ENCODE measurements at places on chromosomes 1 and 21.
A peak's percentile ranks its signal among the peaks of the same experiment; 100 is the strongest.

DNA sequence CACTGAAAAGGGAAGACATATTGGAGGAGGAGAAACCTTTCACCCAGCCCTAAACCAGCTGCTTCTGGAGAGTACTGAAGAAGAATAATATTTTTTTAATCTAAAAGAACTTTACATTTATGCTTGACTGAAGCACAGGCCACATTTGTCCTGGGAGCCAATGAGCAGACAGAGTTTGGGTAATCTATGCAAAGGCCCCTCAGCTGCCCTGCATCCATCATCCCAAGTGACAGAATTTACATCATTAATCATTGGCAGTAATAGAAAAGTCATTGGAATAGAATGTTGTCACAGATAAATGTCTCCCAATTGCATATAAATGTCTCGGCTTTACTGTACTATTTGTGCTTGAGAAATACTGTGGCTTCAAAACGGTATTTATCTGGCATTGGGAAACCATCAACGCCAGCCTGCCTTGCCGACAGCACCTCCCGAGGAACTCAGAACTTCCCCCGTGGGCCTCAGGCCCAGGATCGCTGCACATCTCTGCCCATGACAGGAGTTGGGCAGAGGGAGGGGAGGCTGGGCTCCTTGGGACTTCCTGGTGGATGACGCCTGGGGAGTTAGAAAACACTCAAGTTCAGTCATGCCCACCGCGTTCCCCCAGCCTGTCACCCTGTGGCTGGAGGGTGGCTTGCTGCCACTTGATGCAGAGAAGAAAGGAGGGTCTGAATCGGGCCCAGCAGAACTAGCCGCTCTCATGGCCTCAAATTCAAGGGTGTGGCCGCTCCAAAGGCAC lies 133.1 kb downstream of the CAMTA1 start:
- peak; percentile 26 for DNase-seq

DNA sequence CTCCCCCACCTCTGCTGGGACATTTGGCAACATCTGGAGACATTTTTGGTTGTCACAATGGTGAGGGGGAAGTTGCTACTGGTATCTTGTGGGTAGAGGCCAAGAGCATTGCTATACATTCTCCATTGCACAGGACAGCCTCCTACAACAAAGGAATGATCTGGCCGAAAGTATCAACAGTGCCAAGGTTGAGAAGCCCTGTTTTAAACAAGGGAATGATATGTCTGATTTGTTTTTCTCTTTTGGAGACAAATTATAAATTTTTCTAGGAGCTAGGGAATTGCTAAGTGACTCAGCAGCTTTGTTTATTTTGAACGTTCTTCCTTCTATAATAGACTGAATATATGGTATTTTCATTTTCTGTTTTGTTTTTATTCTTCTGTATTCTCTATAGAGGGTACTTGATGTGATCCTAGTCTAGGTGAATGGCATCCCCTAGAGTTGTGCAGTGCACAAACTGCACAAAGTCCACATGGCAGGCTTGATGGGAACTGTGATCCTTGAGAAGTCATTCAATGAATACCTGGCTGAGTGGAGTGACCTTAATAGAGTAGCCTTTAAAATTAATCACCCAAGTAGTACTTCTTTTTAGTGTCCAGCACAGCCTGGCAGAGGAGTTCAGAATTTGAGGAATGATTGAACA lies 288.6 kb upstream of the USP24 start:
- peak; percentile 17 for DNase-seq

DNA sequence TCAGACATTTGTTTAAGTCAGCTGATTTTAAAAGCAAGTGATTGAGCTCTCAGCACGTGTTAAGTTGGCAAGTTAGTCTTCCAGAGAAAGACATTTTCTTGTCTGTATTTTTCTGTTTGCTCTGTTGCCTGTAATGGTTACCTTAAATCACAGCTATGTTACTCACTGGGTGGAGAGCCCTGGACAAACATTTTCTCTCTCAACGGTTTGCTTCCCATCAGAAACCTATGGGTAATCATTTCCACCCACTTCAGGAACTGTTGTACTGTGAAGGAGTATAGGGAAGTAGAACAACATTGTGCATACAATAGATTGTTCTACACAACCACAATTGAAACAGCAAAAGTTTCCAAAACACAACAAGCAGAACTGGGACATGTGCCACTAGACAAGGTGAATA lies 113.9 kb upstream of the DPT start:
- no peak for DNase-seq

GRCh38 chr21:42025376-42026081 lies 15.4 kb upstream of the ZBTB21 start:
- DNase-seq: peak; percentile 33

GRCh38 chr1:161390559-161390858 lies 22.8 kb upstream of the CFAP126 start:
- no peak for DNase-seq

DNA sequence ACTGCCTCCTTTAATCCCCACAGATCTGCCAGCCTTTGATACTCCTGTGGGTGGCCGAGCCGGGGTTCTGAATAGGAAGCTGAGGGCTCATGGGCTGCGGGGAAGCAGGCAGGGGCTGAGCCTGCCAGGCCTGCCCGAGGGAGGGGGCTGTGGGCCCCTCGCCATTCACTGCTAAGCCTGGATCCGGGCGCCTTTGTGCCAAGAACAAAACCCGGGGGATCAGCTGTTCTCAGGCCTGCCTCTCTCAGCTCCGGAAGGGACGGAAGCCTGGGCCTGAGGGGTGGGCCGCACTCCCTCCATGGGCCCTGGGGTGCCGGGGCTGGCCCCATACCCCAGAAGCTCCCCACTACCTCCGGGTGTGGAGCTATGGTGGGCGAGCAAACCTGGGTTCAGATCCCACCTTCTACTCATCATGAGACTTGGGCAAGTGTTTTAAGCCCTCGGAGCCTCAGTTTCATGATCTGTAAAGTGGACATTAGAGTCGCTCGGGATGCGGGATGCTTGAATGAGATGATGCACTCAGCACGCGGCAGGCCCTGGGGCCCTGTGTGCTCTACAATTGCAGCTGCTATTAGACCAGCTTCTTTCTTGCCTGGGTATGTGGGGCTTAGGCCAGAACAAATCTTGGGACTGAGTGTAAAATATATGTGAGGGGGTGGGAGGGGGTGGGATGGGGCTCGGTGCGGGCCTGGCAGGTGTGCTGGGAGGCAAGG lies 19.2 kb upstream of the EPHA2 start:
- no peak for DNase-seq

Data from cardiac fibroblast (primary cell).